Epithelial cell of esophagus (primary cell): ENCODE measurements at places on chromosomes 7 and 10.

DNA sequence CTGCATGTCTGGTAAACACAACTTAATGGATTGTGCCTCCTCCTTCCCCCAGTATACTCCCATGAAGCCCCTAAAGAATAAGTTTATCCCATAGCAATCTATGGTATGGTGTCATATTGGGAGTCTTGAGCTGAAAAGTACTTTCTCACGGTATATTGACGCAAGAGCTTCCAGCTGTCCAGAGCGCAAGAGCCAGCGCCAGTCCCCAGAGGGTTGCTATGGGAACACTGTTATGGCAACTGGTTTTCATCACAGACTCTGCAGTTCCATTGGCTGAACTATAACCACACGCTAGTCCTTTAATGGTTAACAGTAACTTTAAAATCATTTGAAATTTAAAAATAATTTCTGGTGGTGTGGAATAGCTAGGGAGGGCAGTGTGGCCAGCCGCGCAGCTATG is 46.9 kb downstream of the PRPF18 start:
- no peak for DNase-seq

- no peak for DNase-seq
Measured at GRCh38 chr7:13159003-13159402, 471.6 kb downstream of the ARL4A start.

DNA sequence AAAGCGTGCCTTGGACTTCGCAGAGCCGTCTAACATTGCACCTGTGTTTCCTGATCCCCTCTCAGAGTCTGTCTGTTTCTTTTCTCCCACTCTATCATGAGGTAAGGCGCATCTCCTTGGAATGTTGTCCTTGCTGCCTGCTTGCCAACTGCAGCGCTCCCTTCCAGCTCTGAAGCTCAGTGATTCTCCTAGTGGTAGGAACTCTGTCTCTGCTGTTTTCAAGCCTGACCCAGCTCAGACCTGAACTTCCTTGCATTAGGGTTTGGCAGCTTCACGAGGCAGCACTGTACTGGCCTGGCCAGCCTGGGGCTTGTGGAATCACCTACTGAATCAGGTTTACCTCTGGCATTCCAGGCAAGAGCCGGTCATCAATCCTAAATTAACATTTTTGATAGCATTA is 123.9 kb downstream of the CREB5 start:
- DNase-seq, result peak; percentile 50

DNA sequence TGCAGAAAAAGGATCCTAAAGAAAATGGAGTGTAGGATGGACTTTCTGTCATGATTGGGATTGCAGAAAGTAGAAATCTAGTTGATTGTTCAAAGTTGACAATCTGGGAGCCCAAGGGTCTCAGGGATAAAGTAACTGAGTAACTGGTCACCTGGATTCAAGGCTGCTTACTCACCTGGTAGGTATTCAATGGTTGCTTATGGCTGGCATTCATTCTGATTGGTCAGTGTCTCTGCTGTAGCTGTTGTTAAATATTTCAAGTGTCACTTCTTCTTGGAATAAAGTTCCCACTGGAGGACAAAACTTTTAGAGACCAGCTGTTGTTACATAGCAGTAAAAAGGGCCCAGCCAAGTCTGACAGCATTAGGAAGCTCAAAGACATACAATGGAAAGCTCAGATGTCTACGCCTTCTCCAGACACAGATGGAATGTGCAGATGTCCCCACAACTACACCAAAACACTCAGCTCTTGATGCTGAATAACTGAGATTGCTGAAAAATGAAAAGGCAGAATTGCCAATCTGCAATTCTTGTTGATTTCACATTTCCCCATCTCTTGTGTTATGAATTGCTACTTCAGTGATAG is 106.9 kb downstream of the ZNF467 start:
- peak; percentile 38 for DNase-seq

GRCh38 chr7:91355695-91356435 is 91.6 kb downstream of the FZD1 start:
- no peak for DNase-seq

DNA sequence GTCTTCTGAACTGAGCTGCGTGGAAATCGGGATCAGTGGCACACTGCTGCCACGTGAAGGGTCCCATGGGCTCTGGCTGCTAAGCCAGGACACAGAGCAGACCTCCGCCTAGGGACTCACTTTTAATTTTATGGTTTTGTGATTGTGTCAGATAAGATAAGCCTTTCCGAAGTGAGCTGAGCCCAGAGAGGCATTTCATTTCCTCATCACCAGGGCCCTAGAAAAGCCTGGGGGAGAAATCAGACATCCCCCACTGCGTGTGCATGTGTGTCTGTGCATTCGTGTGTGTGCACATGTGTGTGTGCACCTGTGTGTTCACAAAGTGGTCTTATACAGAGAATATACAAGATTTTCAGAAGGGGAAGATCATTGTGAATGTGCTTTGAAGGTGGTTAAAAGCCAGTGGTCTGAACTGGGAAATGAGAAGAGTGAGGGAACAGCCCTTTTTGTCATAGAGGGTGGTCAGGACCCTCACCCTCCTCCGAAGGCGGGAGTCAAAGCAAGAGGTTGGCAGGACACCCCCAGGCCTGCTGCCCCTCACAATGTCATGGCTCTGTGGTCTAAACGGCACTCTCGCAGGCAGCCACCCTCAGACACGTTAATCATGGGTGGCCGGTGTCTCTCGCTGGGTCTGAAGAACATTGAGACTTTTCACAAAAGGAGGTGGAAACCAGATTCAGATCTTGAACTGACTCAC is 176.1 kb upstream of the PFKP start:
- DNase-seq, result no peak

- no peak for DNase-seq
Measured at GRCh38 chr7:157861551-157861950, 524.7 kb downstream of the DNAJB6 start.

DNA sequence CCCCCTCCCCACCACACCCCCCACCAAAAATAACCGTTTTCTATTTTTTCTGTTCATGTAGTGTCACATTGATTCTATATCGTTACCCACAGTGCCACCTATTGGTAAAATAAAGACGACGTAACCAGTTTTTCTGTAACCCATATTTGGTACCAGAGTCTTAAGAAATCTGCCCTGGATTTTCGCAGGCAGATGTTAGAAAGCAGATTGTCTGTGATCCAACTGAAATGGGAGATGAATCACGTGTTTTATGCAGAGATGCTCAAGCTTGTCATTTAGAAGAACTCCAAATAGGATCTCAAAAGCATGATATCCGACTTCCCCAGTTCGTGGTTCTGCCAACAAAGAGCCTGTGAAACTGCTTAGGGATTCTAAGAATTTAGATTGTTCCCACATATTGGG is 261.1 kb upstream of the CSTF2T start:
- peak; percentile 55 for DNase-seq

DNA sequence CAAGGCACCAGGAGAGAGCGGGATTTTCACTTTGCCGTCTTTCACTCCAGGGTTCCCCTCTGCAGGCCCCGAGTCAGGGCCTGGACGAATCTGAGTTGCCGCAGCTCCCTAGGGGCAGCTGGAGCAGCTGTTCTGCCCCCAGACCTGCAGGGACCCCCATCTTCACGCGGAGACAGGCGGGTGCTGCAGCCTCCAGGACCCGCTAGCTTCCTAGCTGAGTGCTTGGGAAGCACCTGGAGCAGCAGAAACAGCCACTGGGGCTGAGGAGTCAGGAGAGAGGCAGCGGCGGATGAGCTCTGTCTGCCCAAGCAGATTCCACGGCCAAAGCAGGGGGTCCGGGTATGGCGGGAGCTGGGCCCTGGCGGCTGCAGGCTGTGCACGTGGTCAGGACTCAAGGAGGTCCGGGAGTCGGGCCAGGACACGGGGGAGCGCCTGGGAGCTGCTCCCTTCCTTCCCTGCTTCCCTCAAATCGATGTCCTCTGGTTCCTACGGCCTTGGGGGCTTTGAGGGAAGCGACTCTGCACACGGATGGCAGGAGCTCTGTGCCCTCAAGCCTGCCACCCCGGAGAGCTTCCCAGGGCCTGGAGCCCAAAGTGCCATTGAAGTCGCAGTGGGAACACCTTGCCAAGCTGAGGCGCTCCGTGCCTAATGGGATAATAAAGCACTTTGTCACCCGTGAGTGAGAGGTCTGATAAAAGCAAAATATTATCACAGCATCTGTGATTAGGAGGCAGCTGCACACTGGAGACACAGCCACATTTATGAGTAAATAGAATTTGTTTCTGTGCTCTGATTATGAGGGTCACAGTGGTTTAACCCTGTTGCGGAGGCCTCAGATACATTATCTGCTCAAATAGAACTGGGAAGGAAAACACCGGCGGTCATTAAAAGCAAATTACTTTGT is 17.2 kb downstream of the MNX1 start:
- DNase-seq, result no peak

- peak; percentile 41 for DNase-seq
Measured at GRCh38 chr7:6495597-6496262, 48.0 kb upstream of the DAGLB start.
